ENCODE measurements at places on chromosomes 1 and 21. TPM values are rescaled to one million over a fixed set of nuclear protein-coding genes. Genes with fewer than 3 reads are reported as not detected.
A peak's percentile ranks its signal among the peaks of the same experiment; 100 is the strongest.

The FALEC gene
- total RNA-seq: 0.44 TPM

The GBP3 gene
- total RNA-seq: 7.9 TPM

The OR2T11 gene
- total RNA-seq: not detected

The ANXA9 gene
- total RNA-seq: 0.14 TPM

- DNase-seq: no peak
These were observed 276.7 kb downstream of the PTPRC start for GRCh38 chr1:198915327-198916231.

GRCh38 chr1:119075614-119076013 is 64.8 kb downstream of the WARS2 start:
- no peak for DNase-seq

DNA sequence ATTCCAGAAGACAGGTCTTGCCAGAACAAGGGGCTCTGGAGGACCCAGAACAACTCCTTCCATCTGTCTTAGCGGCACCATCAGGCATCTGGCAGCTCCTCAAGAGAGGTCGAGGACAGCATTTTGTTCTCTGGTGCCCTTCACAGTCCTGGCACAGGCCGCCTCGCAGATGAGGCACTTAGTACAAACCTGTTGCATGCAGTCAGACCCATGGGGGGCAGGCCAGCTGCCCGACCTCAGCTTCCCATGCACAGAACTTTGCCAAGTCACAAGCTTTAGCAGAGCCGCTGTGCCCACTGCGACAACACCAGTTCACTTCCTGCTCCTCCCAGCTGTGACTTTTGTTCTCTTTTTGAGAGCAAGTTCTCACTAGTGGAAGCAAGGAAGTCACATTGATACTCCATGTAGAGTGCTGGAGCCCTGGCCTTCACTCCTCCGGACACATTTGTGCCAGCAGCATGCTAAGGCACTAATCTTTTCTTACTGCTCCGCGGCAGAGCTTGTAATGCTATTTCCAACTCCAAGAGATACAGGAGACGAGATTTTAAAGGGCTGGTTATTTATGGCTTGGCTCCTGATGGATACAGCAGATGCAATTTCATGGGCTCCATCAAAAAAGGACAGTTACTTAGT is 44.6 kb downstream of the HMGB4 start:
- DNase-seq: no peak

GRCh38 chr1:182329471-182329870 is 62.1 kb downstream of the GLUL start:
- DNase-seq: no peak

DNA sequence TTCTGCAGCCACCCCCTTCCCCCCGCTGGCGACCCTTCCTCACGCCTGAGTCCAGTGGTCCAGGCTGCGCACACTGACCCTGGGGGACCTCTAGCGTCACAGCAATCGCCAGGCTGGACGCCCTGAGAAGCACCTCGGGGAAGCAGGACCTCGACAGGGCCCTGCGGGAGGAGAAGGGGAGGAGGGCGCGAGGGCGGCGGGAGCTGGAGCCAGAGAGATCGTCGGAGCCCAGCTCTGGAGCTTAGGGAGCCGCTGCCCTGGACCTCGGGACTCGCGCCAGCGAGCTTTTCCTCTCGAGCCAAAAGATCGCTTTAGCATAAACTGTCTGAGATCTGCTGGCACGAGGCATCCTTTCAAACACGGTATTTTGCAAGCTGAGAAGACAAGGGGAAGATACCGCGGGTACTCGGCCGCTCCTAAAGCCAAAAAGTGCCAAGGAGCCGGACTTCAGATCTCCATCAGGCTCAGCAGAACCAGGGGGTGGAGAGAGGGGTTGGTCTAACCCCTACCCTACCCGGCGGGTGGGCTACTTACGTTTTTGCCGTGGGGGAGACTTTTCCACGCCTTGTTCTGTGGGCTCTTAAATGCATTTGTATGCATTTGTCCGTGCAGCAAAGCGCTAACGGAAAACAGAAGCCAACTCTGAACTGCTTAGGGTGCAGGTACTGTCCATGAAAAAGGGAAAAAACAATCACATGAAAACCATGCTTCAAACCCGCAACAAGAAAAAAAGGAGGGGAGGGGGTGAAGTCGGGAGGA is 586 bp downstream of the COL24A1 start:
- peak; percentile 32 for DNase-seq

- no peak for DNase-seq
These were observed 723.0 kb downstream of the PTPRU start for GRCh38 chr1:29959356-29959755.

DNA sequence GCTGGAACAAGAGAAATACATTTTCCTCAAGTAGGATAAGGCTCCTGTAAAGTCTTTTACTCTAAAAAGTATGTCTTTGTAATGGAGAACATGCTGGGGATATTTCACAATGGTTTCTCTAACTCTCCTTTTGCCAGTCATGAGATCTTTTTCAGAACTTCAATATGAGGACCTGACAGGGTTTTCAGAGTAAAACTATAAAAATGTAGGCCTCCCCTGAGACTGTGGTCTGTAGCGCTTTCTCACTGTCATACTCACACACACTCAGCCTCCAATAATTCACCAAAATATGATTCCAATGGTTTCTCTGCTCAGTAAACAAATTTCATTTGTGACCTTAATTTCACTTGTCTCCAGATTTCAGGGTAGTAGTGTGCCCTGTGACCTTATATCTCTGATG is 440.1 kb upstream of the PTBP2 start:
- DNase-seq: no peak

DNA sequence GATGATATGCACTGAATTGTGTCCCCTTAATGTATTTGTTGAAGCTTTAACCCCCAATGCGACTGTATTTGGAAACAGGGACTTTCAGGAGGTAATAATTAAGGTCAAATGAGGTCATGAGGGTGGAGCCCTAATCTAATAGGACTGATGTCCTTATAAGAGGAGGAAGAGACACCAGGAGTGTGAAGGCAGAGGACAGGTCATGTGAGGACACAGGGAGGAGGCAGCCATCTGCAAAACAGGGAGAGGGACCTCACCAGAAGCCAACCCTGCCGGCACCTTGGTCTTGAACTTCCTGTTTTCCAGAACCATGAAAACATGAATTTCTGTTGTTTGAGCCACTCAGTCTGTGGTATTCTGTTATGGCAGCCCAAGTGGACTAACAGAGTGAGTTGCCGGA is 15.3 kb downstream of the SYF2 start:
- DNase-seq: no peak

GRCh38 chr21:23152130-23152529 is 2153.9 kb downstream of the NCAM2 start:
- DNase-seq: no peak

DNA sequence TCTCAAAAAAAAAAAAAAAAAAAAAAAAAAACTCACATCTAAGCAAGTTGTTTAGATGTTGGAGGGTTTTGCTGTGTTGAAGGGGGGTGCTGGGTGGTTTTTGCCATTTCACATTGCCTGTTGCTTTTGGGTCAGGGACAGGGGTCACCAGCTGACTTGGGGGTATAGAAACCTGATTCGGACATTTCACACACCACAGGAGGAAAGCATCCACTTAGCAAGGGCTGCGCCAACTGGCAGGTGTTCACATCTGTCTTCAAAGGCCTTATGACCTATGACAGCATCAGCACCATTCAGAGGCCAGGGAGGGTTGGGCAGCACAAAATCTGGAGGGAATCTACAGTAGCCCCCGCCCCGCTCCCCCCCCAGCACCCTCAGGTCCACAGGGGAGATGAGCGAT is 45.2 kb downstream of the SYF2 start:
- DNase-seq: no peak

DNA sequence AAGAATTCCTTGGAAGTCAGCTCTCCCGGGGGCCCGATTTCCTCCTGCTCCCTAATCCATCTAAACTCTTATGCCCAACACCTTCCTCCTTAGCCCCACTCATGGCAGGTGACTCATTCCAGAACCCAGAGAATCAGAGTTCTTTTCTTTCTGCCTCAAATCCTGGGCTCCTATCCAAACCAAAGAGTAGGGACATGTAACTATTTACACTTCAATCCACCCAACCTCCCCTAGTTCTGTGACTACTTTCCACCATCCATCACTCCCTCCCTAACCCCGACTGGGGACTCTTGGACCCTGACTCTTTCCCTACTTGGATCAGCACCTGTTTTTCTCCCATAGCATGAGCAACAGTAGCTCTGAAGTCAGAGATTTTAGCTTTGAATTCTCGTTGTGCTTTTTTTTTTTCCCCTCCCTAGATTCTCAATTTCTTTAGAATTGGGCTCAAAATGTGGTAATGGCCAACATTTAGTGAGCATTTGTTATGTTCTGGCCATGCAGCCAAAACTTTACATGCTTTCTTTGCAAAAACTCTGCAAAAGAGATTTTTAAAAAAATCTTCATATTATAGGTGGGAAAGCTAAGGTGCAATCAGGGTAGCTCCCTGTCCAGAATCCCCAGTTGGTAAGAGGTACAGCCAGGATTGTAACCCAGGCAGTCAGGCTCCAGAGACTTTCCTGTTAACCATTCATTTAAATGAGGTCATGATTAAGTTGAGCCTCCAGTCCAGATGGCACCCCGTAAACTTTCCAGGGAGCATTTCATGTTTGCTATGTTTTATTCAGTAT is 7.5 kb upstream of the CYP4A11 start:
- no peak for DNase-seq

DNA sequence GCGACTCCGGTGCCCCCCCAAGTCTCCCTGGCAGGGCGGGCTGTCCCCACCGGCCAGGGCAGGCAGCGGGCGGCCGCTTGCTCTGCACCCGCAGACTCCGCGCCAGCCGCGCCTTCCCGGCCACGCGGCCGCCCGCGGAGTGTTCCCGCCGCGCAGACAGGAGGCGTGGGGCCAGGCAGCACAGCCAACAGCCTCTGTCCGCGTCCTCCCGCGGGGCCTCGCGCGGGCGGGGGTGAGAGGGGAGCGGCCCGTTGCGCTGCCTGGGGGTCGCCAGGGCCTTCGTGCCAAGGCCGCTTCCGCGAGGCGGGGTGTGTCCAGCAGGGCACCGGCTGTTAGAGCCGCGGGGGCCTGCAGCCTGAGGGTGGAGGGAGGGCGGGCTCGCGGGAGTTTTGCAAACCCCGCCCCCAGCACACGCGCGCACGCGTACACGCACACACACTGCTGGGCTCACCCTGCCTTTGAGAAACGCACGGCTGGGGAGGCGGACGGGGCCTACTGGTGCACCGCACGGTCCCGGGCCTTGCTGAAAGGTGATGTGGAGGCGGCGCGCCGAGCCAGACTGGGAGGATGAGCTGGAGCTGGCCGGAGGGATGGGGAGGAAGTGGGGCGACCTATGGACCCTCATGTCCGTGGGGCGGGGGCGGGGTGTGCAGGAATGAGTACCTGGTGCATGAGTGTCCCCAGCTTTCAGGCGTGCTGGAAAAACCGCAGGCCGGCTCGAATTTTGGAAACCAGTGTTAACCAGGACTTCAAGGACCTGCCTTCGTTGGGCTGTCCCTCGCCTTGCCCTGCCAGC is 41.5 kb downstream of the KIAA1614 start:
- DNase-seq: peak; percentile 65
